ENCODE measurements at places on chromosomes 7 and 10.

- DNase-seq, result no peak
Measured at GRCh38 chr7:115340828-115341227, 418.9 kb downstream of the MDFIC start.

DNA sequence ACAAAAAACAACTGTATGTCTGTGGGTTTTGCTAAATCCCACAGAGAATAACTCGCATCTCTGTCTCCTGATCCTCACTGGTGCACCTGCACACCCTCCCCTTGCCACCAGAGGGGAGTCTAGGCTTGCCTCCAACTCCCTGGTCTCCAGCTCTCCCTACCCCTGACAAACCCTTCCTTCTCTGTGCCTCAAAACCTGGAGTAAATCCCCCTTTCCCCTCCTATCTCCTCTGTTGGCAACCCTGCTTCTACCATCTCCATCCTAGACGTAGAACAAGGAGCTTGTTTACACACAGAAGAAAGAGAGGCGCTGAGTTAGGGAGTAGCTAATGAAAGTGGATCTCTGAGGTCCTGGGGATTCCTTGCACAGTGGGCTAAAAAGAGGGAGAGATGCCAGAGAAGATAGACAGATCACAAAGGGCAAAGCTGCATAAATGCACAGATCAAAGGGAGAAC lies 6.0 kb downstream of the MBLAC1 start:
- no peak for DNase-seq

DNA sequence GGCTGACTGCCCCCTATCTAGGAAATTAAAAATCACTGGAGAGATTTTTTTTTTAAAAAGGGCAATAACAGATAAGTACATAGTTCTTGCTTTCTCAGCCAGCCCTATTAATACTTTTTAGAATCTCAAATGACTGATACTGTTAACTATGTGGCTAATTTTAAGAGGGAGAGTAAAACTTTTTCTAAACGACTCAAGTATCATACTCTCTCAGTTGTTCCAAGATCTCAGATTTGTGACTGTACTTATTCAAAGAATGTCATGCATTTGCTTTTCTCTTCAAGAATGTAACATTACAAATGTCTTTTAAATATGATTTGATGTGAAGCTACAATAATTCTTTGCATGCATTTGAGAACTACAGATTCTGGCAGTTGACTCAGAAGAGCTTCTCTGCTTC lies 55.4 kb upstream of the RAB11FIP2 start:
- DNase-seq, result no peak

DNA sequence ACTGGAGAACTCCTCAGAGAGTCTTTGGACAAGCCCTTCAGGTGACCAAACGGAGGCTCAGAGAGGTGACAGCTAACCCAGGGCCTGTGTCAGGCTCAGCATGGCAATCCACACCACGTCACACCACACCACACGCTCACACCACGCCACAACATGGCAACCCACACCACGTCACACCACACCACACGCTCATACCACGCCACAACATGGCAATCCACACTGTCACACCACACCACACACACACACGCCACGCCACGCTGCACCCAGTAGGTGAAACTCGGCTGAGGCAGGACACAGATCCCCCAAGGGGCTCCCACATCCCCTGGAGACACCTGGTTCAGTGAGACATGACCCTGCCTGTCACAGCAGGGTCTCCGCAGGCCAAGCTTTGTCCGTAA lies 107.3 kb downstream of the PDGFA start:
- no peak for DNase-seq

DNA sequence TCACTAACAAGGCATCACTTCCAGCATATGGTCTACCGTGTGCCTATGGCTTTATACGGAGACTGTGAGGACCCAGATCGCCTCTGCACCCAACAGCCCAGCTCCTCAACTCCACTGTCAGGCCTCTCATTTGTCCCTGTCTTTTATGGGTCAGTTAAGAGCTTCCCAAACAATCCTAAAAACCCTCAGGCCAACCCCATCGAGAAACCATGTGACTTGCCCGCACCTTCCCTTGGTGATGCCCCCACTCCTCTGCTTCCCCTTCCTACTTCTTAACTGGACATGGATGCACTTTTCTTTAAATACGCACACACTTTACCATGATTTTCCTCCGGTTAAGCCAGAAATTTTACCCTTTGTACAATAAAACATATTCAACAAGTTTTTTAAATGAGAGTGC lies 46.8 kb downstream of the BAIAP2L1 start:
- no peak for DNase-seq

- no peak for DNase-seq
Measured at GRCh38 chr10:55398497-55398882, 597.5 kb upstream of the PCDH15 start.

- DNase-seq, result no peak
Measured at GRCh38 chr10:99693933-99694583, 34.7 kb downstream of the ENTPD7 start.

- DNase-seq, result no peak
Measured at GRCh38 chr7:18213652-18214051, 186.0 kb upstream of the PRPS1L1 start.

DNA sequence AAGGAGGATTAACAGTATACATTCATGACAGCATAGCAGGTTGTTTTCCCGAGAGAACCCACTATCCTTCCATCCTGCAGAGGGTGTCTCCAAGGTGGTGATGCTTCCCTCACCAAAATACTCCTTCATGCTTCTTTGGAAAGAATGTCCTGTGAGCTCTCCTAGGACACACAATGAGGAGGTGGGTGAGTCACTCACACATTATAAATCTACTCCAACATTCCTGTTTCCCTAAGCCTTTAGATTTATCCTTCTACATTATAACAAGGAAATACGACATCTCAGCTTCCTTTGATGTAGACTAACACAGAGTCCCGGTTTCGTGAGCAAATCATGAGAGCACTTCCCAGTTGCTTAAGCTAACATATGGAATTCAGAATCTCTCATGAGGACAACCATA lies 689.7 kb upstream of the CELF2 start:
- no peak for DNase-seq
